ENCODE measurements at places on chromosomes 1 and 21.

DNA sequence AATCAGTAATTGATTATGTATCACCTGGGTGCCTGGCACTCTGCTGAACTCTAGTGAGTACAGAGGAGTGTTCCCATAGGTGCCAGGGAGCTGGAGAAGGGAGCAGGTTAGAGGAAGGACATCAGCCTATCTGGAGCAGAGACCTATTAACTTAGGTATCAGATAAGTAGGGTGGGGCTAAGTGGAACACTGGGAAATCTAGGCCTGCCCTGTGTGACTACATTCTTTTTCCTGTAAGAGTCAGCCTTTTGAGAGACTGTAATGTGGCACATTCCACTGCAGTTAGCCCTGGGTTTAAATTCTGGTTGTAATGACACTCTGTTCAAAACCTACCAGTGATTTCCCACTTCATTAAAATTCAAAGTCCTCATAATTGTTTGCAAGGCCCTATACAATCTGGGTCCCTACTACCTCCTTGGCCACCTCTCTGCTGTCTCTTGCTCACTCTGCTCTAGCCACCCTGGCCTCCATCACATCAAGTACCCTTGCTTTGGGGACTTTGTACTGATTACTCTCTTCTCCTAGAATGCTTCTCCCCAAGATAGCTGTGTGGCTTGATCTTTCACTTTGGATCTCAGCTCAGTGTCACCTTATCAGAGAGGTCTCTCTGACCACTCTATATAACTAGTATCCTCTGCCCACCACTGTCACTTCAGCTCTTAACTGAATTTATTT, 12.9 kb downstream of the STX12 start:
- no peak for DNase-seq

DNA sequence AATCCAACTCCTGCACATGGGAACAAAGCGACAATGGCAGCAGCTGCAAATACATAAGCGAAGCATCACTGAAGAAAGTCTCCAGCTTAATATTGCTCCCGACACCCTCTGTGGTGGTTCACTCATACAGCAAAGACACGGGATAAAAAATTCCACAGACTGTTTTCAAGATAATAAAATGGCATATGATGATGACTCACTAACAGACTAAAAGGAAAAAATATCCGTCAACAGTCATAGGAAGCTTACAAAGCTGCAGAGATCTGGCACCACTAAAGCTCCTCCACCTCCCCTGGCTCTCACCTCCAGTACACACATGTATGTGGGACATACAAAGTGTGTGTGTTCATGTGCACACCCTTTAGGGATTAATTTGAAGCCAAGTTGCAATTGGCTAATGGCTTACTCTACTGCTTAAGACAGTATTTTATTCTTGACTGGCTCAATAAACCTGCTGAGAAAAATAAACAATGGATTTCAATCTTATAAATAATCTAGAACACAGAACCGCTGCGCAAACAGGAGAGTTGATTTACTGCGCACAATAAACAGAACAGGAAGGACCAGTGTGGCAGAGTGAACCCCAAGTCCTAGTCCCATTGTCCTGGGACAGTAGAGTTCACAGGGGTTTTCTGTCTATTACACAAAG, 94.4 kb downstream of the SLC45A1 start:
- no peak for DNase-seq

GRCh38 chr21:39675993-39676661, 63.4 kb downstream of the B3GALT5 start:
- DNase-seq = no peak

GRCh38 chr1:230937371-230937770, 41.3 kb downstream of the TTC13 start:
- no peak for DNase-seq

GRCh38 chr1:18852501-18852900, 7.0 kb downstream of the TAS1R2 start:
- no peak for DNase-seq

DNA sequence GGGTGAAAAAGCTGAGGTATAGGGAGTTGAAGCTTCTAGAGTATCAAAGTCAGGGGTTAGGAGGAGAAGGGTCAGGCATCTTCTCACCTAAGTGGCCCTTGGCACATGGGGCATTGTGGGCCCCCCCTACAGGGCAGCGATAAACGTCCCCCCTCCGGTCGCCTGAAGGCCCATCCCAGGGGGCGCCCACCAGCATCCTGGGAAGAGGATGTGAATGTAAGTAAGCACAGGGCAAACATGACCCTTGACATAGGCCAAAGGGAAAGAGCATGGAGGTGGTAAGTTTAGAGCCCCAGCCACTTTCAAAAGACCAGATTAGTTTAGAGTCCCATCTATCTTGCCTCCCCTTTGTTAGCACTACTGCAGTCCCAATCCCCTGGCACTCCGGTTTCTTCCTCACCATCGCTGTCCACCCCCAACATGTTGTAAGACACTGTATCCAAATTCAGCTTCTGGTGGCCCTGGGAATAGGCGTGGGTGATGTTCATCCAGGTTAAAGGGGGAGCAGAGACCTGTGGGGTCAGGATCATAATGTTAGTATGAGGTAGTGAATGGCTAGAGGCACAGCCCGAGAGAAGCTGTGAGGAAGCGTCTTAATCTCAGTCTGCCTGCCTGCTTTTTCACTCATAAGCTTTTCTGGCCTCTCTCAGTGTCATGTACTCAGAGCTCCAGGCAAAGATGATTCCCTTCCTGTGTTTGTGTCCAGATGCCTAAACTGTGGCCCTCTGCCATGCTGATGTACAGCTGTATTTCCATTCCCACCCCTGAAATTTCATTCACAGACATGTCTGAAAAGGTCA, 2.7 kb downstream of the ITGA10 start:
- DNase-seq = no peak

GRCh38 chr1:9883585-9884449, 26.3 kb downstream of the CTNNBIP1 start:
- no peak for DNase-seq

- DNase-seq = no peak
These were observed 66.6 kb upstream of the CACHD1 start for GRCh38 chr1:64403331-64403730.

- no peak for DNase-seq
These were observed 52.8 kb upstream of the GNG4 start for GRCh38 chr1:235702412-235702811.

DNA sequence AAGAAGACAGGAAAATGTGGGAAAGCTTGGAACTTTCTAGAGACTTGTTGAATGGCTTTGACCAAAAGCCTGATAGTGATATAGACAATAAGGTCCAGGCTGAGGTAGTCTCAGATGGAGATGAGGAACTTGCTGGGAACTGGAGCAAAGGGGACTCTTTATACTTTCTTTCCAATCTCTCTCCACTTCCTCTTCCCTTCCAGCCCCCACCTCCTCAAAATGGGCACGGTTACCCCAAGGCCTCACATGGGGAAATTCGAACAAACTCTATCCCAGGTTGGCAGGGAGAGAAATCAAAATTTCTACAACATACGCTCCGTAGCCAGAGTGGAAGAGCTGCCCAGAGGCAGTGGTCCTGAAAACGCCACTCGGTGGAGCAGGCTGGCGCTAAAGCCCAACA, 15.2 kb downstream of the PPT1 start:
- no peak for DNase-seq

GRCh38 chr1:91098299-91098906, 76.6 kb upstream of the ZNF644 start:
- DNase-seq = no peak

- no peak for DNase-seq
These were observed 88.8 kb downstream of the TNNI3K start for GRCh38 chr1:74323937-74324473.

GRCh38 chr21:35995522-35996088, 64.7 kb downstream of the SETD4 start:
- no peak for DNase-seq

- no peak for DNase-seq
These were observed 52.6 kb downstream of the ADARB1 start for GRCh38 chr21:45126983-45127382.

DNA sequence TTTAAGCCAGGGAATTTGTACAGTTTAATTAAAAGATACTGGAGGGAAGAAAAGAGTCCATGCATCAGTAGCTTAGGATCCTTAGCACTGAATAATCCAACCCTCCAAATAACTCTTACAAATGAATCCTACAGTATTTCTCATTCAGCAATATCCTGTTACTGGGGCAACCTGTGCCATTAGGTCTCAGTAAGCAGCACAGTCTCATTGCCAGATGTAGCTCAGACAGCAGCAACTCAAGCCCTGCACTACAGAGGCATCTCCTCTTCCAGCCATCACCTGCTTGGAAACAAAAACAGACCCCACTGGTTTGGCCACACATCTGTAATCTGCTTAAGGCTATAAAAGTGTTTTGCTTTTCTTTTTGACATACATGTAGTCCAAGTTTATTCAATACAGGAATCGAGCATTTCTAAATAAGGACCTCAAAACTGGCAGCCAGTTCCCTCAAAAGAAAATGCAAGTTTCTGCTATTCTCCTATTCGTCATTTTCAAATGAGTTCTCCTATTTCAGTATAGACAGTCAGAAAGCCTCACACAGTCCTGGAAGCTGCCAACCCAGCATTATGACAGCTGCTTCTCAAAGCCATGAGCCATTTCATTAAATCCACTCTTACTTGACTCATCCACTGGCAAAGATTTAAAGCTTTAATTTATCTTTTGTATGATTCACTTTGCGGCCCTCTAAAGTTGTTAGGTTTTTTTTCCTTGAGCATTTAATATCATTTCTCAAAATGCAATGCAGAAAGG, 129.0 kb downstream of the APP start:
- peak; percentile 53 for DNase-seq

DNA sequence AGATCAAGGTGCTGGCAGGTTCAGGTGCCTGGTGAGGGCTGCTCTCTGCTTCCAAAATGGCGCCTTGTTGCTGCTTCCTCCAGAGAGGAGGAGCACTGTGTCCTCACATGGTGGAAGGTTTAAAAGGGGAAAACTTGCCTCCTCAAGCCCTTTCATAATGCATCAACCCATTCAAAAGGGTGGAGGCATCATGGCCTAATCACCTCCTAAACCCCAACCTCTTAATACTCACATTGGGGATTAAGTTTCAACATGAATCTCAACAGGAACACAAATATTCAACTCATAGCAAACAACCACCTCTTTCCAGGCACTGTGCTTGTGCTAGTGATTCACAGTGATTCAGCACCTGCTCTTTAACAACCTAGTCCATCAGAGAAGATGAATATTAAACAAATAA, 4.2 kb downstream of the S100A12 start:
- DNase-seq = no peak

DNA sequence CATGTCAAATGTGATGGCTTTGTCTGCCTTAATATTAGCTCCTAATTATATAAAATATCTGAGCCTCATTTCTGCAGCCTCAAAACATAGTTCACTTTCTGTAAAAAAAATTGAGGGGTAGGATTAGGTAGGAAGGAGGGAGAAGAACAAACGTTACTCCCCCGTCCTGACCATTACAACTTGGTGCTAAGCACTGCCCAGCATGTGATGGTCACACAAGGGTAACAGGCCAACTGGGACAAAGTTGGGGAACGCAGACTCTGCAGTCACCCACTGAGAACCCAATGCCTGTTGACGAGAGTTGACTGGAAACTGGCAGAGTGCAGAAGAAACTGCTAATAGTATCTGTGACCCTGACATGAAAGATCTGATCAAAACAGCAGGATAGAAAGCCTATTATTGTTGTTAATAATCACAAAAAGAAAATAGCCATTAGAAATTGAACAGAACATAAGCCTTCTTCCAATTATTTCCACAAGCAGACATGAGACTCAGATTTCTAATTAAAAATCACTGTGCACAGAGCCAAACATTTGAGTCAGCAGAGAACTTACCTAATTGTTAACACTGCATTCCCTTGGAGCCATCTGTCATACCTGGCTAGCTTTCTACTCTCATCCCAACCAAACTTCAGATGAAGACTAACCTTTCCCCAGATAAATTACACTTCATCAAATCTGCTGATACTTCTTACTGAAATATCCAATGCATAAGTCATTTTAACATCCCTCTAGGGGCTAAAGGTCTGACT, 5.5 kb downstream of the SORT1 start:
- DNase-seq = peak; percentile 74

DNA sequence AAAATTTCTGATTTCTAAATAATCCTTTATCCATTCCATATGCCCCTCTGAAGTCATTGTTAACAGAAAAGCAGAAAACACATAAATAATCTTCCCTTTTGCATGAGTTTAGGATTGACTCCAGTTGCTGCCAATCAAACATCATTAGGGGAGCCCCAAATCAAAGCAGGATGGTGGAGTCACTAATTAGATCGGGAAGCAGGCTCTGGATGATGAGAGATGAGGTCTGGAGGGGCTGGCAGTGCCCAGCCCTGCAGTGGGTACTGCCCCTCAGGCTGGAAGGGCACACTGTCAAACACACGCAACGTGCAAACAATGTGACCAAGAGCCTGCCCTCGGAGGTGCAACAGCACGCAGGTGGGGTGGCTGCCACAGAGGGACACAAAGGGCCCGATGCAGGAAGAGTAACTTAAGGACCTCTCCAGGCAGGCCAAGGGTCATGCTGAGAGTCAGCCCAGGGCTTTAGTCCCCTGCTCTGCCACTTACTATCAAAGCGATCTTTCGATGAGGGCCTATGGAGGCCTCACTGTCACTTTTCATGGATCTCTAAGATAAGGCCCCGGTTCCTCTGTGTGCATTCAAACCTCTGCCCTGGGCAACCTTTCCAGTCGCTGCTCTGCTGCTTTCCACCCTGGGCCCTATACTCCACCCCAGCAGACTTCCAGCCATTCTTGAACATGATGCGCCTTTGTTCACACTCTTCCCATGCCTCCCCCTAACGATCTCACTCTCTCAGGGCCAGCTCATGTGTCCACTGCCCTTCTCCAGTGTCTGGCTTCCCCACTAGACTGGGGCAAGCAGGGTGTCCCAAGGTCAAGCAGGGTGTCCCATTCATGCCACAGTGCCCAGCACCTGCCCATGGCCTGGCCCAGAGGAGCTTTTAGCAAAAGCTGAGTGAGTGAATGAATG, 98.9 kb downstream of the DMRTB1 start:
- no peak for DNase-seq

DNA sequence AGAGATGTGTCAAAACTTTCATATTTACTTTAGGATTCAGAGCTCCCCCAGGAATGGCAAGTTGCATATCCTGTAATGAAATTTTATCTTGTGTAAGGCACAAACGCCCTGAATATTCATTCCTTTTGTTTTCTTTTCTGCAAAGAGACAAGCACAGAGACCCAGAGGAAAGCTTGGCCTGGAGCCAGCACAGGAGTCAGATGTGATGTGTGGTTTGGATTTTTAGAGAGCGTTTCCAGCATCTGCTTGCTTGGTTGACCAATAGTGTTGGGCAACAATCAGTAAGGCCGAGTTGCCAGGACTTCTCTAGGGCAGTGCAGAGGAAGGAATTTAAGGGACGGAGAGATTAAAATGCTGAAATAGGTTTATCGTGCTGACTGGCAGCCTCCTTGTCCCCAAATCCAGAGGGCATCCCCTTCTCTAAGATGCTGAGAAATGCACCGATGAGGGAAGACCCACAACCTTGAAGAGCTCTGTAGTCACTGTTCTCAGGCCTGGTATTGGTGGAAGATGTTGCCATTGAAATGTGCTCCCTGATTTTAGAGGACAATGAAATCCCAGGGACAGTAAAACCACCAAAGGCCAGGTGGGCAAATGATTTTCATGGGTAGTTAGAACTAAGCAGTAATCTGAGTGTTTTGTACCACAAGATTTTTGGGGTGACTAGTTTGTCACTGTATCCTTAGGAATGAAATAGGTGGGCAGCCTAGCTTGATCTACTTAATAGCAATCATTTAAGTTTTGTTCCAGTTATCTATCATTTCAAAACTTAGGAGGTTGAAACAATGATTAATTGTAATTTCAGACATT, 37.9 kb upstream of the RHOU start:
- peak; percentile 36 for DNase-seq
